ENCODE measurements at places on chromosomes 16 and 17.
A peak's percentile ranks its signal among the peaks of the same experiment; 100 is the strongest.

GRCh38 chr17:17043461-17044271 lies 1.4 kb downstream of the MPRIP start:
- DNase-seq = no peak

GRCh38 chr17:59001158-59001814 lies 105.4 kb downstream of the TRIM37 start:
- peak; percentile 66 for DNase-seq

- no peak for DNase-seq
These were observed 200.6 kb upstream of the CIBAR2 start for GRCh38 chr16:85312642-85313525.

DNA sequence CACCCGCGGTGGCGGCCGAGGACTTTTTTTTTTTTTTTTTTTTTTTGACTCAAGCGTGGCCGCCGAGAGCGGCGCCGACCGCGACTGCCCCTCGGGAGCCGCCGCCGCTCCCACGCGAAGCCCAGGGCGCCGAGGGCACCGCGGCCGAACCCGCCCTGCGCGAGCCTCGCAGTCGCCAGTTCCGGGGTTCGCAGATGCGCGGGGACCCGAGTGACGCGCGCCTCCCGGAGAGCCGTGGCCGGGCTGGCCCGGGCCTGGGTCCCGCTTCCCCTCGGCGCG lies 1.1 kb downstream of the METRNL start:
- no peak for DNase-seq

DNA sequence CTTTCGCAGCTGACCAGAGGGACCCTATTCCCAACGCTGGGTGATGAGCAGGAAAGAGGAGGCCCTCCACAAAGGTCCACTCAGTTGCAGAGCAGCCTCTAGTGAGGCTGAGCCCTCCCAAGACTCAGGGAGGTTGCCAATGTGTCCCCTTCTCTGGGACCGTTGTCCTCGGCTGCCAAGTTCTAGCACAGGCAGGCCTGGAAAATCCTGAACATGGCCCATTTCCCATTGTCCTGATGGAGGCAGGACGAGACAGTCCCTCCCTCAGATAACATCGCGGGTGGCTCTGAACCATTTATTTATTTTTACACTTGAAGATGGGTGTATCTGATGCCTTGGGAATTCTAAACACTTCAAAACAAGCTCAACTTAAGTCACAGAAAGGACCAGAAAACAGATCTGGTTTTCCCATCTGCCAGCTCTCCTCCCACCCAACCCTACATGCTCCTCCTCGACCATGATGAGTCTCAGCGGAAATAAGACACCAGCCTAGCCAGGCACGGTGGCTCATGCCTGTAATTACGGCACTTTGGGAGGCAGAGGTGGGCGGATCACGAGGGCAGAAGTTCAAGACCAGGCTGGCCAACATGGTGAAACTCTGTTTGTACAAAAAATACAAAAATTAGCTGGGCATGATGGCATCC lies 12.8 kb downstream of the CDIP1 start:
- DNase-seq = no peak

DNA sequence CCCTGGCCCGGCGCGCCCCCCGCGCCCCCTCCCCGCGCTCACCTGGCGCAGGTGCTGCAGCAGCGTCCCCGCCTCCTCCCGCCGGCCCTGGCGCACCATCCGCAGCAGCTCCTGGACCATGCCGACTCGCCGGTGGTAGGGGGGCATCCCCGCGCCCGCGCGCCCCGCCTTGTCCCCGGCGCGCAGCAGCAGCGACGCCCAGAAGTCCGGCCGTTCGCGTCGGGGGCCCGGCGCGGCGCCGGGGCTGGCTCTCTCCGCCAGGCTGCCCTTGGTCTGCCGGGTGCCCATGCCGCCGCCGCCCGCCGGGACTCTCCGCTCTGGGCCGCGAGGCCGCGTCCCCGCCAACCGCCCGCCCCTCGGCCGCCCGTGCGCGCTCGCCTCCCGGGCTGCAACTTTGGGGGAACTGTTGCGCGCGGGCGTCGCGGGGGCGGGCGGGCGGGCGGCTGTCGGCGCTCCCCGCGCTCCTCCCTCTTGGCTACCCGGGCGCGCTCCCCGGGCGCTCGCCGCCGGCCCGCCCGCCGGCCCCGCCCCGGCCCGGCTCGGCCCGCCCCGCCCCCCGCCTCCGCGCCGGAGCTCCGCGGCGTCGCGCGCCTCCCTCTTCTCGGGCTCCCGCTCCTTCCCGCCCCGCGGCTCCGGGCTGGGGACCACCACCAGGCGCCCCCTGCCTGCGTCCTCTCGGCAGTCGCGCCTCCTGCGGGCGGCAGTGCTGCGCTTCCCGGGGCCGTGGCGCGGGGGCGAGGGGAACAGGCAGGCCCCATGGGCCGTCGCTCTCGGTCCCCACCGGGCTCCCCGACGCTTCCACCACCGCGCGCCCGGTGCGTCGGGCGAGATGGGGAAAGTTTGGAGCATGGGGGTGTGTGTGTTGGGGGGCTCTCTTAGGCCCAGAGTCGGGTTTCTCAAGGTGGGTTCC lies at the start of gene LRRC75A:
Gene LRRC75A, minus strand, starts transcription at position 491 of the 910 bp plus-strand sequence. Its CDS starts 203 bp downstream, at position 288.
- DNase-seq = peak; percentile 80

GRCh38 chr17:50904518-50905459 lies 38.6 kb upstream of the TOB1 start:
- DNase-seq = no peak

DNA sequence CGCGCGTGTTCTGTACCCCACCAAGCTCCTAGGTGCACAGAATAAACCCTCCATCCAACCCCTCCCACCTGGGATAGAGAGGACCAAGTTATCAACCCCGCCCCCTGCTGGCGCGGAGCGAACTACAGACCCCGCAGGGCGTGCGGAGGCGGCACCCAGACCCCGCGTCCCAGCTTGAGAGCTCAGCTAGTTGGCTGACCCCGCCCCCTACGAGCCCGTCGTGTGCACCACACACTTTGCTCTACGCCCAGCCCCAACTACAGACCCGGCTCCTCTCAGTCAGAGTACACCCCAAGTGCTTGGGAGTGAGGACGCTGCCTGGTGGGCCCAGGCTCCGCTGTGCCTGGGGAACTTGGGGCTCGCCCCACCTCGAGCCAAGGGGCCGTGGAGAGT lies 1.5 kb downstream of the GRIN2A start:
- DNase-seq = no peak

DNA sequence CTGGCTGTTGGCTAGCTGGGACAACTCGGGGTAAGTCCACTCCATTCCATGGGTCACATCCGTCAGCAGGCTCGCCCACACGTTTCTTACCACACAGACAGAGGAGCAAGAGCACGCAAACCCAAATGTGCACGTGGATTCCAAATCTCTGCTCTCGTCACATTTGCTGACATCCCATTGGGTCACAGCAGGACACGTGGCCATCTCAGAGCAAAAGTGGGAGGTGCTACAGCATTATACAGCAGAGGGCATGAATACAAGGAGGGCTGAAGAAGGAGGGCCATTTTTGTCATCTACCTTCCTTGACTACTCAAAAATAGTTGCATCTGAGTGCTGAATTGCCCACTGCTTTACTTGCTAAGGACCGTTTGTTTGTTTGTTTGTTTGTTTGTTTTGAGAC lies 84.7 kb downstream of the RBBP6 start:
- DNase-seq = no peak

GRCh38 chr17:73750975-73751374 lies 106.7 kb upstream of the SDK2 start:
- DNase-seq = no peak

GRCh38 chr17:35171834-35172233 lies 22.4 kb downstream of the SLC35G3 start:
- no peak for DNase-seq

GRCh38 chr17:51279183-51279582 lies 18.8 kb downstream of the UTP18 start:
- DNase-seq = no peak

GRCh38 chr16:17476414-17477259 lies 5.9 kb upstream of the XYLT1 start:
- no peak for DNase-seq

DNA sequence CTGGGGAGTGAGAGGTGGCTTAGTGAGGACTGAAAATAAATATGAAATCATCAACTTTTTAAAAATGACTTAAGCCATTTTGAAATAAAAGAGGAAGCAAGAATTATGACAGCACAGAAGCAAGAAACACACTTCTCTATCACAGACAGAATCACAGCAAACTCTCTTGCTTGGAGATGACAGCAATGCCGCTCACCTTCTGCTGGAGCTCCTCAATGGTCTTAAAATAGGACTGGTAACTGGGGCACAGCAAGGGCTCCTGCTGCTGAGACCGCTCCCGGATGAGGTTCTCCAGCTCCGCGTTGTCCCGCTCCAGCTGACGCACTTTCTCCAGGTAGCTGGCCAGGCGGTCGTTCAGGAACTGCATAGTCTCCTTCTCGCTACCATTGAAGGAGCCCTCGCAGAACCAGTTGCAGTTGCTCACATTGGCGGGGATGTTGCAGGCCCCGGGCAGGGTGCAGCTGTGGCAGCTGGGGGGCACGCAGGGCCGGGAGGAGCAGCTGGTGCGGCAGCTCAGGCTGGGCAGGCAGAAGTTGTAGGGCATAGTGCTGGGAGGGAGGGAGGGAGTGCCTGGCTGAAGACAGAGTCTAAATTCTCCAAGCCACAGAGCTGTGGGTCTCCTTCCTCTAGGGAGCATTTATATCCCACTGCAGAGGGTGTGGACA lies at the start of gene KRT31:
Gene KRT31, minus strand, starts transcription at position 613 of the 665 bp plus-strand sequence. Its CDS starts 69 bp downstream, at position 544.
- peak; percentile 23 for DNase-seq

- DNase-seq = no peak
These were observed 841 bp downstream of the RAPGEFL1 start for GRCh38 chr17:40178021-40178601.

DNA sequence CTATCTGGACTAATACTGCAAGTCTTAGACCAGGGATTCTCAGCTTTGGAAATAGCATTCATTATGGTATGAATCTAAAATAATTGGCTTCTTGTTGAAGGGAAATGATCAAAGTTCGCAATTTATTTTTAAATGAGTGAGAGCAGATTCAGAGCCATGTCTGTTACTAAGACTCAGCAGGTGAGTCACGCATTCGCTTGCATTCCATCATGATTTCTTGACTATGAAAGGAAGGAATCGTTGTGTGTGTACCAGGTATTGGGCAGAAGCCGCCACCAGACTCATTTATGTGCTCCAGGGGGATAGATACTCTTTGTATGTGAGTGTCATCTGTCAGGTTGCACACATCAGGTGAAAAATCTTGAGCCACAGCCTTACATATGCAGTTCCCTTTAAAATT lies 10.8 kb downstream of the GSG1L2 start:
- DNase-seq = no peak

GRCh38 chr17:27491713-27492190 lies 35.5 kb downstream of the KSR1 start:
- no peak for DNase-seq

GRCh38 chr17:40074175-40074512 lies 11.4 kb downstream of the THRA start:
- no peak for DNase-seq

GRCh38 chr16:81005610-81006161 lies 999 bp downstream of the CMC2 start:
- no peak for DNase-seq

DNA sequence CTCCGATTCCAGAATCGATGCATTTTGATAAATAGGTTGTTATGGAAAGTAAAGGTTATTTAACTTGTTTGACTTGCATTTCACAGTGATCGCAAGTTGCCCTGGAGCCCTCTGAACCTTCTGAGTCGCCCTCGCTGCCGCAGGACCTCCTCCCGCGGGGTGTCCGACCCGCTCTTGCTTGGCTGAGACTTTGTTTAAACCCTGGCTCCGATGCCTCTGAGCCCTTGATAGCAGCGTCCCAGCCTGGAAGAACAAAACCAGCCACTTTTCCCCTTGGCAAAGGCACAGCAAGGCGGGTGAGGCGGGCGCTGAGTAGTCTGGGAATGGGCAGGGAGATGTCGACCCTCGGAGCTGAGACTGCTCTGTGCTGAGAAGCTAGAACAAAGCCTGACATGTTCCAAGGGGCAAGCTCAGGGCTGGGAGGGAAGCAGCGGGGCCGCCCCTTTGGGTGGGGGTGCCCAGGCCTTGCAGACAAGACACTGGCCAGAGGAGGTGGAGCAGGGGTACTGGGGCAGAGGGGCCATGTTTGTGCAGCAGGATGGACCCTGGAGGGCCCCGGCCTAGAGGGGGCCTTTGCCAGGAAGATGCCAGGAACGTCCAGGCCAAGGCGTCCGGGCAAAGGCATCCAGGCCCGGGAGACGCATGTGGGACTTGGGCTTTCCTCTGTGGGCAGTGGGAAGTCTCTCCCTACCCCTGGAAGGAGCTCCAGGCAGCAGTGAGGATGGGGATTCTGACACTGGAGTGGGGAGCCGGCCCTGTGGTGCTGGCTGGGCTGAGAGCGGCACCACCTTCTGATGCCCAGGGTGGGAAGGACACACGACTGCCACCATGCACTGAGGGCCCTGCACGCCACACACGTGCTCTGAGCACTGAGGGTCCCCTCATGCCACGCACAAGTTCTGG lies 30.3 kb upstream of the CDH15 start:
- DNase-seq = no peak

- DNase-seq = no peak
These were observed 201.5 kb downstream of the IRF8 start for GRCh38 chr16:86100205-86101136.

GRCh38 chr17:44362949-44363612 lies 572 bp downstream of the FAM171A2 start:
- peak; percentile 59 for DNase-seq

DNA sequence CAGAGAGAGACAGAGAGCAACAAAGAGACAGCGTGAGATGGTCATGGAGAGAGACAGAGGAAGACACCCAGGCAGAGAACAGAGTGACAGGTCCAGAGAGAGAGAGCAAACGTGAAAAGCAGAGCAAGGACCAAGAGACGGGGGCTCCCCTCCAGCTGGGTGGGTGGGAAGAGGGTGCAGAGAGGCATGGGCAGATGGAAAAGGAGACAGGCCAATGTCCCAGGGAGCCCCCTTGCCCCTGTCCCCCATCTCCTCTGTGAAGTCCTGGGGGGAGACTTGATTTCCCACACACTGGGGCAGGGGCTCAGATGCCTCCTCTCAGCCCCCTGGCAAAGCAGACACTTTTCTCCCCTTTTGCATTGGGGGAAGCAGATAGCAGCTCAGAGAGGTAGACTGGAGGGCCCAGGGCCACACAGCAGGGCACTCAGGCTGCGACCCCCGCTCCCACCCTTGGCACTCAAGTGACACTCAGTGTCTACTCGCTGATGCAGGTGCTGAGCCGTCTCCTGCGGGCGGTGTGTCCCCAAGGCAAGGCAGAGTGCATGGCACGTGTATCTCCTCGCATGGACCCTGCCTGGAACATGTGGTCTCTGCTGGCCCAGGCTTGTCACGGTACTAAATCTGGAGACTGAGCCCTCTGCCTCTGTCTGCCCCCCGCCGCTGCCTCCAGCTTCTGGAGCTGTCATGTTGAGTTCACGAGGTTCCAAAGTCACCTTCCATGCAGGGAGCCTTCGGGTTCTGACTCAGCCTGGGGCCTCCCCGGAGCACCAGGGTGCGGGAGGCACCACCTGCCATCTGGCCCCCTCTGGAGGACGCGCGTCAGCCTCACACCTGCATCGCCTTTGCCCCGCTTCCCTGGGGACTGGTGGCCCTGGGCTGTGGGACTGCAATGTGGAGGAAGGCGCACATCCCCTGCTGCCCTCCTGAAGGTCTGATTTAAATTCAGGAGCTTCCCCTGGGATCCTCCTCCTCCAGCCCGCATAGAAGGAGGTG lies 215.9 kb upstream of the GSE1 start:
- peak; percentile 46 for DNase-seq

- peak; percentile 62 for DNase-seq
These were observed 2.4 kb upstream of the USP36 start for GRCh38 chr17:78842881-78843565.

GRCh38 chr17:70375813-70376770 lies 206.8 kb downstream of the KCNJ2 start:
- DNase-seq = no peak
